ENCODE measurements at places on chromosomes 3 and 15.

DNA sequence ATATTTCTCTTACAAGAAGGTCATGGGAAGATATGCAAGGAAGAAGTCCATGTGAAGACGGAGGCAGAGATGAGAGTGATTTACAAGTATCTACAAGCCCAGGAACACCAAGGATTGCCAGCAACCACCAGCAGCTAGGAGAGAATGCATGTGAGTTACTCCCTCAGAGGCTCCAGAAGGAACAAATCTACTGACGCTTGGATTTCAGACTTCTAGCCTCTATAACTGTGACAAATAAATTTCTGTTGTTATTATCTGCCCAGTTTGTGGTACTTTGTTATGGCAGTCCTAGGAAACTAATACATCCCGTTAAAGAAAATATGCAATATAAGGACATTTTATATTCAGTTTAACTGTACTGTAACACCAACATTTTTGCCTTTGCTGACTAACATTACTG, 283.9 kb downstream of the BCHE start:
- no peak for DNase-seq

DNA sequence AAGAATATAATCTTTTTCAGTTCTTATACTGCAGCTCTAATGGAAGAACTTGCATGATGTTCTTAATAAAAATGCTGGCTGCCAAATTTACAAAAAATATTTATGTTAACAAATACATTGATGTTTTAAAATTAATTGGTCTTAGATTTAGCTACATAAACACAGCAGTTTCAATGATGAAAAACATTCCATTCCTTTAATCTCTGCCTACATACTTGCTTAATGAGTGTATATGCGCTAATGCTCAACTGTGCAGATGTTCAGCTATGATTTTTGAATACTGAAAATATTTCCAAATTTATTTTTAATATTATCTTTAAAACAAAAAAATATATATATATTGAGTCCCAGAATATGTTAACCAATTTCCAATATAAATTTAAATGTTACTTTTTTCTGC, 867.4 kb downstream of the ROBO1 start:
- DNase-seq: no peak

- DNase-seq: no peak
These were observed 191.1 kb downstream of the PLCH1 start for GRCh38 chr3:155553780-155554179.

GRCh38 chr3:134748698-134749097, 46.4 kb upstream of the EPHB1 start:
- DNase-seq: no peak

- DNase-seq: no peak
These were observed 40.5 kb downstream of the SLC12A6 start for GRCh38 chr15:34297059-34297458.

- peak; percentile 4 for DNase-seq
These were observed 39.4 kb upstream of the UBL7 start for GRCh38 chr15:74500401-74500800.

DNA sequence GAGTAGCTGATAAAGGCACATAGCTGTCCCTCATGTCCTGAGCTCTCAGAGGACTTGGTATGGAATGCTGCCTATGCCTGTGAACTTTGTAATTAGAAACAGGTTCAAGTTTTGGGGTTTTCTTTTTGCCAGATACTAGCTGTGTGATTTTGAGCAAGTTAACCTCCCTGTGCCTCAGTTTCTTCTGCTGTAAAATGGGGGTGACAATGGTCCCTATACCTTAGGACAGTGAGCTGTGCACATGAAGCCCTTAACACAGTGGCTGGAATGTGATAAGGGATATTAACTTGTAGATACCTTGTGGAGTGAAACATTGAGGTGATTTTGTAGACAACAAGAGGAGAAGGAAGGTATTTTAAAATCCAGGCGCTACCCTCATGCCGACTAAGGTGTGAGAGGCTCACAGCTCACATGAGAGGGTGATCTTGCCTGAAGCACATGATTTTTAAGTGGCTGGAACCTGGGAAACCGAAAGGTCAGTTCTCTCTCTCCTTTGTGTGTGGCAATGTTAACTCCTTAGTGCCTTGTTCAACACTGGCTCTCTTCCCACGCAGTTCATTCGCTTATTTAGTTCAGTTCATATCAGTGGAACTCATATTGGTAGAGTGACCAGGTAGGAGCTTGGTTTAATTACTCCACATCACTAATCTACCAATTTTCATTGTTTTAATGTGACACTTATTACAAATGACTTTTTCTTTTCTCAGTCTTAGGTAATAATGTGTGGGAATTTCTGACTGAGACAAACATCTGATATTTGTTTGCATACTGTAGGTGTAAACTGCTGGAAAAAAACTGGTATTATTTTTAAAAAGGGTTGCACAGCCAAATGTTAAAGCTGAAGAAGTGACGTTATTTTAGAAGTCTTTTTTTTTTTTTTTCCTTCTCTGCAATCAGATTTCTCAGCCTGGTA, 236.2 kb downstream of the ITPR1 start:
- peak; percentile 19 for DNase-seq

DNA sequence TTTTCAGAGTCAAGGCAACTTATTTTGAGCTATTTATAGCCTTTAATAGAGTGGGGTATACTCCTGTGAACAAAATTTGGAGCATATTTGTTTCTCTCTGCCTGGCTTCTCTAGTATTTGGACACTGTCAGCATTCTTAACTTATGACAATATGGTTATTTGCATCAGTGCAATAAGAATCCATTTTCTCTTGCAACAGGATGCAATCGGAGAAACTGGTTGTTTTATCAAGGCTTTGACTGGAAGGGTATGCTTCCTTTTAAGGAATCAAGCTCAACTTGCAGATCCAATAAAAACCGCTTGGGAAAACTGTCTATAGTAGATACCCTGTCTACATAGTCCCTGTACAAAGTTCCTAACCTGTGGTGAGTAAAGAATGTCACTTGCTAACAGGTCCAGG, 106.7 kb downstream of the DPH6 start:
- DNase-seq: no peak

DNA sequence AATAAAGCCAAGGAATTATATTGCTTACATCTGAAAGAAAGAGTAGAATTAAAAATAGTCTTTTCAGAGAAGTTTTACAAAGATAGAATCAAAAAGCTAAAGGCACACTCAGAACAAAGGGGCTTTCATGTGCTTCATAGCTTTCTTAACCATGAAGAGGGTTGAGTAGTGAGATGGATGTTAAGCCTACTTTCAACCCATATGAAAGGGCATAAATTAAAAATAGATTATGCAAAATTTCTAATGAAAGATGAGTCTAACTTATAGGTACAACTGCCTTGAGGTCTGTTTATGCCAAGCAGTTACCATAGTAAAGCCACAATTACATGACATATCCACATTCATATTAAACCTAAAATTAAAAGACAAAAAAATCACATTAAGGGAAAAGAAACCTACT, 223.3 kb upstream of the ARHGEF26 start:
- DNase-seq: no peak

- no peak for DNase-seq
These were observed 37.1 kb downstream of the SELENOT start for GRCh38 chr3:150640256-150640655.

DNA sequence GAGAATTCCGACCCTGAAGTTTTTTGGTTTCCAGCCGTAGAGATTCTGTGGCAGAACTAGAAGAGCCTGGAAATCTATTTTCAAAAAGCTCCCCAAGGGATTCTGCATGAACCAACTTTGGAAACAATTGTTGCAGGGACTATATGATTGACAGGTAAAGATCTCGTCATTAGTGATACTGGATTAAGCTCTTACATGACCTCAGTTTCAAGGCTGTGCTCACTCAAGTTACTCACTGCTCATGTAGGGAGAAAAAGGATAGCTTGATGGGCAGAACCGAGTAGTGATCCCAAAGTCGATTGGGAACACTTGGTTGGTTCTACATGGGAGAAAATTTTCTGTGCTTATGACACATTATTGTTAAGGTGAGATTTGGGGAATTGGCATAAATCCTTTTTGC, 142.3 kb upstream of the RASGRP1 start:
- DNase-seq: no peak

GRCh38 chr3:10502185-10502880, 3.1 kb downstream of the ATP2B2 start:
- no peak for DNase-seq

DNA sequence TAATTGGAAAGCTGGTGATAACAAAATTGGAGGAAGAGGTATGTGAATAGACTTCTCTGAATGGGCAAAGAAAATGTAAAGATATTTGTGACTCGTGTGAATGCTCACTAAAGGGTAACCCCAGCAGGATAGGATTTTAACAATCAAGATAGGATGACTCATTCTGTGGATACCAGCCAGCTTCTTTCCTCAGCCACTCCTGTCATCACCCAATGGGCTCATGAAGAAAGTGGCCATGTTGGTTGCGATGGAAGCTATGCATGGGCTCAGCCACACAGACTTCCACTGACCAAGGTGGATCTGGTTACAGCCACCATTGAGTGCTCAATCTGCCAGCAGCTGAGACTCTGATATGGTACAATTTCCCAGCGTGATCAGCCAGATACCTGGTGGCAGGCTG, 40.9 kb downstream of the STRIT1 start:
- DNase-seq: no peak

DNA sequence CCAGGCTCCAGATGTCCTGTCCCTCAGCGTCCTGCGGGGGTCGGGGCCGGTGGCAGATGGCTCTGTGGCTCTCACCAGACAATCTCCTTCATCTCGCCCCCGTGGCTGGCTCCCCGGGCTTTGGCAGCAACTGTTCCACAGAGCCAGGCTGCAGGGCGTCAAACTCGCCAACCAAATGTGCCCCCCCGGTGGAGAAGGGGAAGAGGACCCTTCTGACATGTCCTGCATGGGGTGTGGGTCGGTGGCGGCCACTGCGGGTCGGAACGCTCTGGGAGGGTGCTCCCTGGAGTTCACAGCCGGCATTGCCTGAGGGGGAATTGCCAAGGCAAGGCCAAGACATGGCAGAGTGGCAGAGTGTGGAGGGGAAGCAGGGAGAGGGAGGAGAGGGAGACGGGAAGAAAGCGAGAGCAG, 36.0 kb downstream of the BDH1 start:
- DNase-seq: peak; percentile 39

DNA sequence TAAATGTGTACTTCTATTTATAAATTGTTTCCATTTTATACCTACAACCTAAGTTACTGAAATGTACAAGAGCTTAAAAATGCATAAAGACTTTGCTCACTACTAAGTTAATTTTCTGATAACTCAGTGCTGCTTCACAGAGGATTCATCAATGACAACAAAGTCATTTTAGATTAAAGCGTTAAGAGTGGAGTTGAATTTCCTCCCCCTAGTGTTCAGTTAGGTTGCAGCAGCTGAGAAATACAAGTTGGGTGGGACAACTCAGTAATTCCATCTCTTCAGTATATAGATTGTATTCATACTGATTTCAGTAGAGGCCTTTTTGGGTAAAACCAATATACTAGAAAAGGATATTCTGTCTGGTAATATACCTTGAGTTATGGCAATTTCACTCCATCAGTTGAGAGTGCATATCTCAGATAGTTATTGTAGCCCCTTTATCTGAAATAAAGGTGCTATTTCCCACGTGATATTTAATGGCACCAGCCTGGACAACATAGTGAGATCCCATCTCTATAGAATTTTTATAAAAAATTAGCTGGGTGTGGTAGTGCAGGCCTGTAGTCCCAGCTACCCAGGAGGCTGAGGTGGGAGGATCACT, 6.9 kb upstream of the RPL35A start:
- peak; percentile 66 for DNase-seq

DNA sequence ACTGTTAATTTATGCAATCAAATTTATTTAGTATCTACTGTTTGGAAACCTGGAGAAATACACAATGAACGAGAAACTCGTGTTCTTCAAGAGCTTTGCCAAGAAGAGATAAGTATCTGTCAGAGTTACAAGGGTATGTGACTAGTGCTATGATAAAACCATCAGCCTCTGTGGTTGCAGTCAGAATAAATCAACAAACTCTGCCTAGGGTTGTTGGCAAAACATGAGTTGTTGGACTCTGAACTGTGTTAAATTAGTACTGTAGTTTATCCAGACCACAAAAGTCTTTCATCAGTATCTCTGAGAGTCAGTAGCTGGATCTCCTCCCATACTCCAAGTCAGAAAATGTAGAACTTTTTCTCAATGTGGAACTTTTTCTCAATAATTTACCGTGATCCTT, 918.4 kb downstream of the NAALADL2 start:
- no peak for DNase-seq
